Activated CD4-positive, alpha-beta T cell treated with anti-CD3 and anti-CD28 coated beads for 36 hours (primary cell): ENCODE measurements at places on chromosomes 11 and 22. TPM values are rescaled to one million over a fixed set of nuclear protein-coding genes. Genes with fewer than 3 reads are reported as not detected.

DNA sequence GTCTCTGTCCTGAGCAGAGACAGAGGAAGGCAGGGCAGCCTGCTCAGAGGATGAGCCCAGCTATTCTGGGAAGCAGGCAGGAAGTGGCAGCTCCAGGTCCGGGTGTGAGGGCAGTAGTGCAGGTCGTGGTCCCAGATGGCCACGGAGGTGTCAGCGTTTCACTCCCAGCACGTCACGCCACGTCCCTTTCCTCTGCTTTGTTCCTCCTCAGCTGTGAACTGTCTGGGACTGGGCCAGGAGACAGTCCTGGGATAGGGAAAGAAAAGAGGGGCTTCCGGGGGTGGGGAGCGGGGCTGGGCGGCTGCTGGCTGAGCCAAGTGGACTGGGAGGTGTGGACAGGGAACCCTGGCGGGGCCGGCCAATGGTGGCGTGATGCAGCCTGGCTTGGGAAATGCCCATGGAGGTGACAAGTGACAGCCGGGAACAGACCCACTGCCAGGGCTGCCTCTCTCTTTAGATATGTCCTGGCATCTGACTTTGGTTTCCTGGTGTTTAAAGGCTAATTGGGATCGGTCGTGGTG lies 64.7 kb downstream of the KCNQ1 start:
- H3K4me1 ChIP-seq, result no peaks in the 10 kb centered on the region
- H3K27me3 ChIP-seq, result no peaks in the 10 kb centered on the region
- no peaks in the 10 kb centered on the region for H3K36me3 ChIP-seq
- no peak for DNase-seq

- H3K4me1 ChIP-seq, result peaks cover 14% of the 10 kb centered on the region
- H3K27me3 ChIP-seq, result no peaks in the 10 kb centered on the region
- no peak overlapping the region for H3K4me3 ChIP-seq
- no peak for DNase-seq
- H3K27ac ChIP-seq, result no peak overlapping the region
These were observed 24.1 kb upstream of the SCN2B start for GRCh38 chr11:118200497-118200896.

- H3K27me3 ChIP-seq, result no peaks in the 10 kb centered on the region
- no peak overlapping the region for H3K27ac ChIP-seq
- no peak for DNase-seq
- no peak overlapping the region for H3K4me3 ChIP-seq
These were observed 18.4 kb downstream of the PHF21A start for GRCh38 chr11:46102843-46103242.

- H3K36me3 ChIP-seq, result peaks cover 3% of the 10 kb centered on the region
- no peak for DNase-seq
- H3K4me3 ChIP-seq, result no peak overlapping the region
- H3K27ac ChIP-seq, result no peak overlapping the region
These were observed 14.0 kb downstream of the ARVCF start for GRCh38 chr22:20002636-20003035.

DNA sequence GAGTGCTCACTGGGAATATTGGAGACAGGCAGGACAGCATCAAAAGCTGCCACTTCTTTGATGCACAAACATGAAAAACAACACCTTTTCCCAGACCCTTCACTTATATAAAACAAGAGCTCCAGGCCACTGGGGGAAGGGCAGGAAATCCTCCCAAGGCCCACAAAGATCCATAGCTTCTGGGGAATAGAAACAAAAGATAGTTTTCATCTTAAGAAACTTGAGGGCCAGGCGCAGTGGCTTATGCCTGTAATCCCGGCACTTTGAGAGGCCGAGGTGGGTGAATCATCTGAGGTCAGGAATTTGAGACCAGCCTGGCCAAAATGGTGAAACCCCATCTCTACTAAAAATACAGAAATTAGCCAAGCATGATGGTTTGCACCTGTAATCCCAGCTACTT lies 15.3 kb downstream of the RTL6 start:
- no peak overlapping the region for H3K27ac ChIP-seq
- H3K4me3 ChIP-seq, result no peak overlapping the region
- H3K4me1 ChIP-seq, result peaks cover 5% of the 10 kb centered on the region
- no peaks in the 10 kb centered on the region for H3K36me3 ChIP-seq

DNA sequence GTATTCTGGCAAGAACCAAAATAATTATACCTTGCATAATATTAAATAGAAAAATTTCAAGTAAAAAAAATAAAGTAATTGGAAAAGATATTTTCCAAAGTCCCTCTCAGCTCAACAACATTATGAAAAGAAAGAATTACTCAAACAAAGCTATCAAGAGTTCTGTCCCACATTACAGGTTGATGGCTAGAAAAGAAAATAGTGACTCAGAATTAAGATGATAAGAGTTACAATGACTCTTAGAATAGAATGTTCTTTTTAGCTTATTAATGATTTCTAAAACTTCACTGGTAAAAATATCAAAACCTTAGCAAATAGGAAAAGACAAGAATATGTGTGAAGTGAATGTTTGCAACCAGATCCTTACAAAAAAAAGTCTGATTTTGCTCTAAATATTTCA lies 312.5 kb upstream of the PDGFD start:
- no peak overlapping the region for H3K4me3 ChIP-seq
- no peaks in the 10 kb centered on the region for H3K36me3 ChIP-seq
- H3K27me3 ChIP-seq, result peaks cover 4% of the 10 kb centered on the region
- no peak overlapping the region for H3K27ac ChIP-seq

GRCh38 chr22:18968011-18968749 lies 32.1 kb upstream of the PRODH start:
- H3K27me3 ChIP-seq, result peaks cover 5% of the 10 kb centered on the region
- no peaks in the 10 kb centered on the region for H3K4me1 ChIP-seq
- no peak overlapping the region for H3K27ac ChIP-seq
- H3K4me3 ChIP-seq, result no peak overlapping the region
- H3K36me3 ChIP-seq, result no peaks in the 10 kb centered on the region
- peak; percentile 19 for DNase-seq

DNA sequence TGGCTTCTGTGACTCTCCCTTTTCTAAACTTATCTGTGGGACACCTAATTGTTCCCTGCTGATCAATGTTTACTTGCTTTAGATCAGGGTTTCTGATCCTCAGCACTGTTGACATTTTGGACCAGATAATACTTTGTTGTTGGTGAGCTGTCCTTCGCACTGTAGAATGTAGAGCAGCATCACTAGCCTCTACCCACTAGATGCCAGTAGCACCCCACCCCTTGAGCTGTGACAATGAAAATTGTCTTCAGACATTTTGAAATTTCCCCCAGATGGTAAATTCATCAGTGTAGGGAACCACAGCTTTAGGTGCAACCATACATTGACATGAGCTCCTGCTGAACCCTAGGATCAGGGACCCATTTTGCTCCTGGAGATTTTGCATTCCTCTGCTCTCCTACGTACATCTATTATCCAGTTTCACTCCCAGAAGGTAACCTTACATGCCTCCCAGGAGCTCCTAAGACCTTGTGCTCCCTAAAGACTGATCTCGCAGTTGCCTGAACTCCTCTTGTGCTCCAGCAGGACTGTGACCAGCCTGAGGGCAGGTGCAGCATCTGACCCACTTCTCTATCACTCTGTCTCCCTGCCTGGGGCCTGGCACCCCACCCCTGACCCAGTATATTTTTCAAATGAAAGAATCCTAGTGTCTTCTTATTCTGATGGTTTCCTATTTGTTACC lies 107.8 kb downstream of the FAR1 start:
- no peaks in the 10 kb centered on the region for H3K4me1 ChIP-seq
- H3K36me3 ChIP-seq, result no peaks in the 10 kb centered on the region
- no peak overlapping the region for H3K27ac ChIP-seq
- H3K27me3 ChIP-seq, result no peaks in the 10 kb centered on the region
- no peak overlapping the region for H3K4me3 ChIP-seq

DNA sequence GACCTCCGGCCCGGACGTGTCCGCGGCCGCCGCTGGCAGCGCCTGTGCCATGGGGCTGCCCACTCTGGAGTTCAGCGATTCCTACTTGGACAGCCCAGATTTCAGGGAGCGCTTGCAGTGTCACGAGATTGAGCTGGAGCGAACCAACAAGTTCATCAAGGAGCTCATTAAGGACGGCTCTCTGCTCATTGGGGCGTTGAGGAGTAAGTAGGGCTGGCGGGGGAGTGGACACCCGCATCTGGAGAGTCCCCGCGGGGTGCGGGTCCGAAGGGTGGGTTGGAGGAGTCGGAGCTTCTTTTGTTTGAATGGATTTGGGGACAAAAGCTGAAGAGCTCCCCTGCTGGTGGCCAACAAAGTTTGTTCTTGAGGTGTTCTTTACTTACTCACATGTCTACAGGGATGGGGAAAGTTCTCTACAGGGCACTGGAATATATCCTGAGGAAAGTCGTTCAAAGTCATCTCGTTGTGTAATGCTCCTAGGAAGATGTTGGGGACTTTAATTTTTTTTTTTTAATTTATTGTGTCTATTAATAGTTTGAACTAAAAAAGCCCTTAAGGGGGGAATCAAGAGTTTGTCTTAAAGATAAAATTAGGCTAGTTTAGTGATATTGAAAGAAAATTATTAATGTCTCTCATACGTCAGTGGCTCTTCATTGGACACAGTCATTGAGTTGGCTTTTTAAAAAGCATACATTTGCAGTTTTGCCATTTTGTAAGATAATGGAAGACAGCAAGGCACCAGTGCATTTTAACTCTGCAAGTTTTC lies 725 bp downstream of the ARHGAP42 start:
- peak overlapping the region; percentile 58 for H3K4me3 ChIP-seq
- no peak overlapping the region for H3K27ac ChIP-seq
- DNase-seq, result peak; percentile 24

- no peak overlapping the region for H3K4me3 ChIP-seq
- H3K27me3 ChIP-seq, result peaks cover 26% of the 10 kb centered on the region
- H3K4me1 ChIP-seq, result no peaks in the 10 kb centered on the region
- H3K36me3 ChIP-seq, result no peaks in the 10 kb centered on the region
- DNase-seq, result no peak
These were observed 8.0 kb downstream of the SYT12 start for GRCh38 chr11:67030976-67031375.

GRCh38 chr11:69943066-69943465 lies 123.8 kb upstream of the FGF3 start:
- peaks cover 8% of the 10 kb centered on the region for H3K27me3 ChIP-seq
- no peak overlapping the region for H3K27ac ChIP-seq
- H3K36me3 ChIP-seq, result no peaks in the 10 kb centered on the region
- no peak overlapping the region for H3K4me3 ChIP-seq
- DNase-seq, result no peak

DNA sequence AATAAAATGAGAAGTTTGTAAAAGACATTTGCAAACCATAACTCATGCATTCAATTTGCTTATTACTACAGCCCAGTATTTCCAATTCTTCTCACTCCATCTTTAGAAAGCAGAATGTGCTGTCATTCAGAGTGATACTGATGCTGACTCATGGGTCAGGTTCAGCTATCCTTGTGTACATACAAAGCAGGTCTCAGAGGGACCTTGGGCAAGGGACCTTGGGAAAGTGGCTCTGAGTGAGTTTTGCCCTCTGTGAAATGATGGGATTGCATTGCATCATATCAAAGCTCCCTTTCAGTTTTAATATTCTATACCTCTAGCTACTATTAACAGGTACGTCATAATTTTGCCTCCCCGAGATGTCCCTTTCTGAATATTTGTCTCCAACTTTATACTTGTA lies 848.7 kb downstream of the OPCML start:
- no peaks in the 10 kb centered on the region for H3K27me3 ChIP-seq
- peaks cover 6% of the 10 kb centered on the region for H3K4me1 ChIP-seq
- no peak overlapping the region for H3K27ac ChIP-seq

DNA sequence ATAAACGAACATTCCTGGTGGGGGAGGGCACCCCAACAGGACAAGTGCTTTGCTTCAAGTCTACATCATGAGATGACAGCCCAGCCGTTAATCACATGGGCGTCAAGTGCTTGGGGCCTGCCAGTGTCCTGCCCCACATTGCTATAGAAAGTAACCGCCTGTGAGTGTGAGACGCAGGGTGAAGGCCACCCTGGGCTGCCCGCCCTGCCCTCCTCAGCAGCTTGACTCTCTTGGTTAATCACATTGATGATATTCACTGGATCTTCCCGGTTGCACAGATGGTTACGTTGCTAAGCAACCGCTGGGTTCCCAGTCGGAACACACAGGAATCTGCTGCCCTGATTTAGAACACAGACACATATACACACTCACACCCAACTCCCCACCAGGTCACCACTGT lies 79.3 kb downstream of the CTTN start:
- no peak overlapping the region for H3K4me3 ChIP-seq
- no peaks in the 10 kb centered on the region for H3K36me3 ChIP-seq
- H3K4me1 ChIP-seq, result no peaks in the 10 kb centered on the region
- no peak for DNase-seq
- H3K27ac ChIP-seq, result no peak overlapping the region

- no peaks in the 10 kb centered on the region for H3K36me3 ChIP-seq
- H3K27me3 ChIP-seq, result peaks cover 2% of the 10 kb centered on the region
- H3K4me1 ChIP-seq, result no peaks in the 10 kb centered on the region
- no peak overlapping the region for H3K4me3 ChIP-seq
These were observed 17.7 kb upstream of the PRDM10 start for GRCh38 chr11:130020323-130020722.

- no peaks in the 10 kb centered on the region for H3K36me3 ChIP-seq
- peaks cover 2% of the 10 kb centered on the region for H3K27me3 ChIP-seq
- no peak for DNase-seq
- H3K27ac ChIP-seq, result no peak overlapping the region
These were observed 41.1 kb downstream of the RPS6KA4 start for GRCh38 chr11:64400102-64400501.

GRCh38 chr22:30225220-30225927 lies 21.2 kb downstream of the LIF start:
- H3K4me3 ChIP-seq, result no peak overlapping the region
- no peaks in the 10 kb centered on the region for H3K36me3 ChIP-seq
- DNase-seq, result no peak

- H3K27me3 ChIP-seq, result no peaks in the 10 kb centered on the region
- H3K4me1 ChIP-seq, result no peaks in the 10 kb centered on the region
- no peaks in the 10 kb centered on the region for H3K36me3 ChIP-seq
- DNase-seq, result no peak
These were observed 65.2 kb upstream of the CDON start for GRCh38 chr11:126127898-126128297.

GRCh38 chr11:94782446-94782845 lies 14.3 kb downstream of the AMOTL1 start:
- no peak for DNase-seq
- H3K27me3 ChIP-seq, result peaks cover 9% of the 10 kb centered on the region
- no peak overlapping the region for H3K27ac ChIP-seq
- peaks cover 9% of the 10 kb centered on the region for H3K4me1 ChIP-seq
- no peaks in the 10 kb centered on the region for H3K36me3 ChIP-seq
- no peak overlapping the region for H3K4me3 ChIP-seq

DNA sequence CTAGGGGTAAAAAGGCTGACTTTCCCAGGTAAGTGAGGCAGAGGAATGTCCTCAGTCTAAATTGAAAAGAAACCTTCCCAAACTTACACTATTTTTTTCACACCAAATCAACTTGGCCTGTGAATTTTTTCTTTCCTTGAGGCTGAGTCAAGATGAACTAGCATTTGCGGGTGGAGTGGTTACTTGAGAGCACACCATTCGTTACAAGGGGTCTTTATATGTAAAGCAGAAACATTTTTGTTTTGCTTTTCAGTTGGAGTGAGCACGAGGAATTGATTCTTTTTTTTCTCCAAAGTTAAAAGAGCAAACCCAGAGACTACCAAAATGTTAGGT lies 36.4 kb downstream of the MAML2 start:
- peaks cover 15% of the 10 kb centered on the region for H3K36me3 ChIP-seq
- DNase-seq, result no peak
- no peaks in the 10 kb centered on the region for H3K27me3 ChIP-seq
- H3K4me3 ChIP-seq, result no peak overlapping the region
- H3K27ac ChIP-seq, result peak overlapping the region; percentile 58

Gene CCDC116
- 0.23 TPM for total RNA-seq

Gene SRPRA
- 131 TPM for total RNA-seq

Gene OTOG
- not detected for total RNA-seq

Gene PARVG
- total RNA-seq, result 61.7 TPM

Gene OR4D5
- not detected for total RNA-seq

Gene OR4A16
- total RNA-seq, result not detected

Gene LDHAL6A
- not detected for total RNA-seq

Gene GSTT2B
- not detected for total RNA-seq

Gene KCTD14
- 0.21 TPM for total RNA-seq

Gene OR6T1
- total RNA-seq, result not detected

Gene TSSK2
- not detected for total RNA-seq

Gene SMTNL1
- not detected for total RNA-seq
